ENCODE measurements at places on chromosomes 5 and 9. TPM values are rescaled to one million over a fixed set of nuclear protein-coding genes. Genes with fewer than 3 reads are reported as not detected.

The WNT8A gene
- total RNA-seq = not detected

The FOXD4L5 gene
- not detected for total RNA-seq

The PTGDS gene
- 0.65 TPM for total RNA-seq

The CYSRT1 gene
- total RNA-seq = not detected

The ELAVL2 gene
- not detected for total RNA-seq

The TXNDC8 gene
- not detected for total RNA-seq

The MEIKIN gene
- not detected for total RNA-seq

The PDCD1LG2 gene
- total RNA-seq = 12.0 TPM

The NADK2 gene
- 25.1 TPM for total RNA-seq

The ADRA1B gene
- not detected for total RNA-seq

The AGXT2 gene
- not detected for total RNA-seq

The ANP32B gene
- total RNA-seq = 4.2 TPM

The PRR16 gene
- total RNA-seq = 0.32 TPM

The TMEM232 gene
- 1.5 TPM for total RNA-seq

The CTSV gene
- total RNA-seq = 1.6 TPM

The IL4 gene
- total RNA-seq = not detected

The PAPPA gene
- total RNA-seq = 1.8 TPM

The OGN gene
- total RNA-seq = not detected

The PTPRD gene
- total RNA-seq = 4.9 TPM

The GLDC gene
- 6.4 TPM for total RNA-seq

The SPATA6L gene
- total RNA-seq = 0.61 TPM

The C9orf153 gene
- total RNA-seq = not detected

The SNX24 gene
- 7.6 TPM for total RNA-seq

The NUDT12 gene
- total RNA-seq = 1.3 TPM

The UBTD2 gene
- total RNA-seq = 24.7 TPM

The SLC25A48 gene
- not detected for total RNA-seq

The PRSS3 gene
- total RNA-seq = 29.9 TPM

The NEUROG1 gene
- total RNA-seq = not detected

The FOXD4L3 gene
- not detected for total RNA-seq

The FYB1 gene
- not detected for total RNA-seq
